Gastrocnemius medialis (tissue), 4 donors: ENCODE measurements at places on chromosomes 7 and 10.

GRCh38 chr7:48875045-48875916, 49.1 kb upstream of the CDC14C start:
- no peak overlapping the region for H3K4me3 ChIP-seq
- H3K36me3 ChIP-seq, result no peaks in the 10 kb centered on the region
- no peak overlapping the region for H3K27ac ChIP-seq
- DNase-seq, result no peak

GRCh38 chr10:84613336-84614021, 285.1 kb downstream of the CCSER2 start:
- no peak for DNase-seq
- H3K4me3 ChIP-seq, result no peak overlapping the region
- no peaks in the 10 kb centered on the region for H3K27me3 ChIP-seq
- H3K4me1 ChIP-seq, result no peaks in the 10 kb centered on the region

DNA sequence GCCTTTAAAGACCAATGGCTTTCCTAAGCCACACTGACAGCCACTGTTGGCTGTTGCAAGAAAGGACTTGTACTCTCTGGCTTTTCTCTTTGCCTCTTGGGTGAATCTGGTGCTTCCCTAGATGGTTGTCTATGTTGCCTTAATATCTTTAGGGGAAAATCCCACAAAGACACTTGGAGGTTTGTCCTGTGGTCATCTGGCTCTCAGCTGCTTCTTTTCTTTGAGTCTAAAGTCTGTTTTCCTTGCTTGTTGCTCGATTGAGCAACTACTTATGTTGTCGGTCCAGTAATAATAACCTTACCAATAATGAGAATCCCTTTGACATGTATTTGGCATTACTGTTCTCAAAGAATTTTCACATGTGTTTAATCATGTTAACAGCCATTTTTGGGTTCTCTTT, 537.6 kb downstream of the LRMDA start:
- H3K36me3 ChIP-seq, result no peaks in the 10 kb centered on the region
- H3K27me3 ChIP-seq, result no peaks in the 10 kb centered on the region
- no peak overlapping the region for H3K27ac ChIP-seq
- no peaks in the 10 kb centered on the region for H3K4me1 ChIP-seq

DNA sequence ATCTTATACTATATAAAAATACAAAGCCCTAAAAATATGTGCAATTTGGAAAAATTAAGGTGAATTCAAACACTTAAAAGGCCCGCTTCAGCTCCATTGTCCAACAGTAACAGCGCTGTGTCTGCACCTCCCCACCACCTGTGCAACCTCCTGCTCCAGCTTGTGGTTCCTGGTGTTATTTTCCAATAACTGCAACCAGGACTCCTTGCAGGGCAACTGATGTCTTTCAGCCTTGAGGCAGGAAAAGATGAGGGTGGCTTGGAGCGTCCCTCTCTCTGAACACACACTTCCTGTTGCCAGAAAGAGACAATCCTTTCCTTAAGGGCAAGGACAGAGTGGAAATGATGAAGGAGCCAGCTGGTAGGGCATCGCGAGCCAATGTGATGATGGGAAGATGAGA, 336.0 kb downstream of the GLRX3 start:
- no peaks in the 10 kb centered on the region for H3K27me3 ChIP-seq
- H3K36me3 ChIP-seq, result no peaks in the 10 kb centered on the region
- DNase-seq, result no peak
- H3K4me3 ChIP-seq, result no peak overlapping the region

- H3K4me1 ChIP-seq, result no peaks in the 10 kb centered on the region
- H3K4me3 ChIP-seq, result no peak overlapping the region
- H3K36me3 ChIP-seq, result no peaks in the 10 kb centered on the region
- no peak overlapping the region for H3K27ac ChIP-seq
Observed at GRCh38 chr10:20879136-20879535, 18.0 kb downstream of the NEBL start.

- H3K36me3 ChIP-seq, result no peaks in the 10 kb centered on the region
- no peaks in the 10 kb centered on the region for H3K27me3 ChIP-seq
- H3K4me1 ChIP-seq, result no peaks in the 10 kb centered on the region
- no peak overlapping the region for H3K27ac ChIP-seq
Observed at GRCh38 chr10:120749856-120750566, 101.2 kb upstream of the WDR11 start.

DNA sequence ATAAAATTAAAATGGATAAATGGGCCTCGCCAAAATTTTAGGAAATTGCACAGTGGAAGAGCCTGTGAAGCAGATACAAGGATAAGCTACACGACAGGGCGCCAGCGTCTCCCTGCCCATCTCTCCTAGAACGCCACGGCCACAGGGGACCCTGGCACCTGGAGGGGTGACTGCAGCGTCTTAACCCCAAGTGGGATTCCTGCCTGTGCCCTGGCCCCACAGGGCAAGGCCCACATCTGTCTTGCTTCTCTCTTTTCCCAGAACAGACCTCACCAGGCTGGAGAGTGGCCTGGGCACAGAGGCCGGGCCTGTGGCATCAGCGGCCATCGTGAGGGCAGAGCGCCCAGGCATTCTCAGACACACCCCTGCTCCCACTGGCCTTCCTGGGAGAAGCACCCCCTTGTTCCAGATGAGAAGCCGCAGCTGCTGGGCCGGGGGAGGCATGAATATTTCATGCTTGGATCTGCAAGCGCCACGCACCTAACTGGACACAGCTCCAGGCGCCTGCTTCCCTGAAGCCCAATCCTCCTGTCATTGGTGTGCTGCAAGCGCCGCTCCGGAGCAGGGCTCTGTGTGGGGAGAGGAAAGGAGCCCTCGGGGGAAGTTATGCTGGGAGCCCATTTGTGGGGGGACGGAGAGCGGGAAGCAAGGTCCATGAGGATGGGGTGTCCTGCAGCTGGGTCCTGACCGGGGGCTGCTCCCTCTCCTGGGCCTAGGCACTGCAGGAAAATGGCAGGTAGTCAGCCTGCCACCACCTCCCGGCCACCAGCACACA, 153.5 kb downstream of the ELFN1 start:
- H3K27ac ChIP-seq, result no peak overlapping the region
- no peaks in the 10 kb centered on the region for H3K4me1 ChIP-seq
- H3K27me3 ChIP-seq, result no peaks in the 10 kb centered on the region
- no peak overlapping the region for H3K4me3 ChIP-seq
- no peak for DNase-seq

GRCh38 chr7:50534690-50535290, 30.4 kb downstream of the DDC start:
- H3K4me1 ChIP-seq, result no peaks in the 10 kb centered on the region
- no peaks in the 10 kb centered on the region for H3K36me3 ChIP-seq
- H3K27ac ChIP-seq, result no peak overlapping the region
- H3K4me3 ChIP-seq, result no peak overlapping the region

DNA sequence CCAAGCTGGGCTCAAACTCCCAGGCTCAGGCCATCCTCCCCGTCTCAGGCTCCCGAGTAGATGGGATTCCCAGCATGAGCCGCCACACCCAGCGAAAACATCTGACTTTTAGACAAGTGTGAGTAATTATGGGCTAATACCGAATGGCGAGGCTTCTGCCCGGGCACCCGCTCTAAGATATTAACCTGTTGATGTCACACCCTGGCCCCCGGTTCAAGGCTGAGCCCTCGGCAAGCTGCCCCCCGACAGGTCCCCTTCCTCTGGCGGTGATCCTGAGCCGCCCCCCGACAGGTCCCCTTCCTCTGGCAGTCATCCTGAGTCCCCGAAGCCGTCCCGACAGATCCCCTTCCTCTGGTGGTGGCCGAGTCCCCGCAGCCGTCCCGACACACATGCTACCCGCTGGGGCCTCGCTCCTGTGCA, 5.2 kb downstream of the PSMG3 start:
- H3K27ac ChIP-seq, result no peak overlapping the region
- DNase-seq, result no peak
- no peaks in the 10 kb centered on the region for H3K36me3 ChIP-seq

DNA sequence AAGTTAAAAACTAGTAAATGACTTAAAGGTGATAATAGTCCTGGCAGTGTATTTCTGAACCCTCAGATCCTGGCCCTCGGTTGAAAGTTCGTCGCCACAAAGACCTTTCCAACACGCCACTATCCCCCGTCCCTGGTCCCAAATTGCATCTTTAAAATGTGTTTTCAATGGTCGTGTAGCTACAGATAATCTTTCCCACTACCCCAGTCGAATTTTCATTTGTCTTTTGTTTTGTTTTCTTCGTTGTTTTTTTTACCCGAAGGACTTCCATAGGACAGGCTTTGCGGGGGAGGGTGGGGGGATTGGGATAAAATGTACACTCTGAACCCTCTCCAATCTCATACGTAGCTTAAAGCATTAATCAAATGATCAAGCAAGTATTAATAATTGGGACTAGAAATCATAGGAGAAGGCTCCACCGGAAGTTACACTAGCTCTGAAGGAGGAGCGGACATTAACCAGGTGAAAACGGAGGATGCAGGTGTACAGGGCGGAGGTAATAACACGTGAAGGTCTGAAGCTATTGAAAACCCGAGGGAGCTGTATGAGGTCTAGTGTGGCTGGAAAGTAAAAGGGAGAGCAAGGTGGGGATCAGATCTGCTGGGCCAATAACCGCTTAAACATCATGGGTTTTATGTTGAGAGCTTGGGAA, 32.8 kb upstream of the PHF14 start:
- no peak for DNase-seq
- H3K4me1 ChIP-seq, result peaks cover 27% of the 10 kb centered on the region
- H3K27ac ChIP-seq, result peak overlapping the region; percentile 90
- peak overlapping the region; percentile 88 for H3K4me3 ChIP-seq

DNA sequence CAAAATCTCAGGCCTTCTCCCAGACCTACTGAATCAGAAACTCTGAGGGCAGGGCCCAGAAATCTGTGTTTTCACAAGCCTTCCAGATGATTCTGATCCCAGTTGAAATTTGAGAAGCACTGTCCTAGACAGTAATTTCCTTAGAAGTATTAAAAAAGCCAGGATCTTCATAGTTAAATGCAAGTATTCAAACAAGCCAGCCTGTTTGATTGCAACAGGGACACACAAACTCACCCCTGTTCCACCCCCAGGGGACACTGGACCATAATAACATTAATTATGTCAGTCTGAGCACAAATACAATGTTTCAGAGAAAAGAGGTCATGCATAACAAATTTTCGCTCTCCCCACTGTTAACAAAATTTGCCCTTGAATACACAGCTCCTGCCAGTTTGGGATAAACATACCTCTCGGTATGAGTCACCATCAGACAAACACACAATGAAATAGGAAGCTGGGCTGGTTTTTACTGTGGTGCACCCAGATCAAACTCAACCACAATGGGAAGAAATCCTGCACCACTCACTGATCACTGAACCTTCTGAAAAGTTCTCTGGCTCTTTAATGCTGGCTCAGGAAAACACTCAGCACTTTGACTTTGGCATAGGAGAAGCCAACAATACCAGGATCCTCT, 34.3 kb downstream of the ABLIM1 start:
- no peak overlapping the region for H3K4me3 ChIP-seq
- H3K27me3 ChIP-seq, result no peaks in the 10 kb centered on the region
- no peaks in the 10 kb centered on the region for H3K36me3 ChIP-seq
- DNase-seq, result no peak
- peak overlapping the region; percentile 69 for H3K27ac ChIP-seq
- peaks cover 24% of the 10 kb centered on the region for H3K4me1 ChIP-seq

GRCh38 chr7:101411508-101411874, 48.8 kb downstream of the COL26A1 start:
- no peak for DNase-seq
- no peaks in the 10 kb centered on the region for H3K36me3 ChIP-seq
- peaks cover 8% of the 10 kb centered on the region for H3K27me3 ChIP-seq
- no peak overlapping the region for H3K27ac ChIP-seq
- no peaks in the 10 kb centered on the region for H3K4me1 ChIP-seq
- H3K4me3 ChIP-seq, result no peak overlapping the region

GRCh38 chr10:14820010-14820774, 17.6 kb downstream of the CDNF start:
- no peaks in the 10 kb centered on the region for H3K4me1 ChIP-seq
- H3K27me3 ChIP-seq, result no peaks in the 10 kb centered on the region
- no peaks in the 10 kb centered on the region for H3K36me3 ChIP-seq
- H3K4me3 ChIP-seq, result no peak overlapping the region

- no peak overlapping the region for H3K27ac ChIP-seq
- DNase-seq, result no peak
- no peaks in the 10 kb centered on the region for H3K36me3 ChIP-seq
- no peaks in the 10 kb centered on the region for H3K27me3 ChIP-seq
Observed at GRCh38 chr7:106693677-106694353, 32.9 kb upstream of the CCDC71L start.

GRCh38 chr7:20778063-20778721, 8.5 kb downstream of the SP8 start:
- H3K36me3 ChIP-seq, result no peaks in the 10 kb centered on the region
- DNase-seq, result no peak
- H3K4me3 ChIP-seq, result no peak overlapping the region
- peaks cover 82% of the 10 kb centered on the region for H3K27me3 ChIP-seq
- peaks cover 2% of the 10 kb centered on the region for H3K4me1 ChIP-seq

DNA sequence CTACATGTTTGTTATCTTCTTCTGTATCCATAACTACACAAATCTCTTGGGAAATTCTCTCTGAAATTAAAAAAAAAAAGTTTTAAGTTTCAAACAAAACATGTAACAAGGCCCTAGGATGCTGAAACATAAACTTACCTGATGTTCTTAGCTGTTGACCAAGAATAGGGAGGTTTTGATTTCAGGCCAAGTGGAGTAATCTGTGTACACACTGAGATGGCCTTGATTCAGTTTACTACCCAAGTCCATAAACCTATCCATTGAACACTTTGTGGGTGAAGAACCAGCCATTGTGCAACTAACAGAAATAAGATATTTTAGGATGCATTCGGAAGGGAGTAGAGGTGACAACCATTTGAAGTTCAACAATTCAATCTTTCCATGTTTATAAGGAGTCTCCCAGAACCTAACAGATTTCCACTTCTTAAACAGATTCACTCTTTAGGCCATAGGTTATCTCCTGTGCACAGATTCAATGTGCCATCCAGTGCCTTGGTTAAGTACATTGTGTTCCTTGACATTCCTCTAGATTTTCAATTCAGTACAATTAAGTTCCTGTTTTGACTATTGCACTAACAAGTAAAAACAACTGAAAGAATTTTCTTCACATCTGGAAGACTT, 143.1 kb downstream of the CRPPA start:
- no peaks in the 10 kb centered on the region for H3K27me3 ChIP-seq
- no peak overlapping the region for H3K27ac ChIP-seq
- no peak overlapping the region for H3K4me3 ChIP-seq
- no peak for DNase-seq
- H3K4me1 ChIP-seq, result no peaks in the 10 kb centered on the region
